ENCODE measurements at places on chromosomes 4 and X. TPM values are rescaled to one million over a fixed set of nuclear protein-coding genes. Genes with fewer than 3 reads are reported as not detected.

DNA sequence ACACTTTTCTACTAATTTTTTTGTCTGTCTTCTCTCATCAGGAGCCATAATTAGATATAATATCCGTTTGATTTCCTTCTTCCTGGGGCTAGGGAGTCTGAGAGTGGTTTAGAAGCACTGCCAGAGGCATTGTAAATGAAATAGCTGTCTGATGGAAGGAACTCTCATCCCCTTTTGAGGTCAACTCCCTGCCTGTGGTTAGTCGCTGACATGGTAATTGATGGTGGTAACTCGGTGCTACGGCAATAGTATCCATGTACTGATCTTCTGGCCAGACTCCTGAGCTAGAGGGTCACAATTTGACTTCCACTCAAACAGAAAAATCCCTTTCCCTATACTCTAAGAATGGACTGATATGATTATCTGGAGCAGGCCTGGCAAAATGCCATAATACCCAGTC lies 108.1 kb upstream of the TRPC5 start:
- DNase-seq: no peak

DNA sequence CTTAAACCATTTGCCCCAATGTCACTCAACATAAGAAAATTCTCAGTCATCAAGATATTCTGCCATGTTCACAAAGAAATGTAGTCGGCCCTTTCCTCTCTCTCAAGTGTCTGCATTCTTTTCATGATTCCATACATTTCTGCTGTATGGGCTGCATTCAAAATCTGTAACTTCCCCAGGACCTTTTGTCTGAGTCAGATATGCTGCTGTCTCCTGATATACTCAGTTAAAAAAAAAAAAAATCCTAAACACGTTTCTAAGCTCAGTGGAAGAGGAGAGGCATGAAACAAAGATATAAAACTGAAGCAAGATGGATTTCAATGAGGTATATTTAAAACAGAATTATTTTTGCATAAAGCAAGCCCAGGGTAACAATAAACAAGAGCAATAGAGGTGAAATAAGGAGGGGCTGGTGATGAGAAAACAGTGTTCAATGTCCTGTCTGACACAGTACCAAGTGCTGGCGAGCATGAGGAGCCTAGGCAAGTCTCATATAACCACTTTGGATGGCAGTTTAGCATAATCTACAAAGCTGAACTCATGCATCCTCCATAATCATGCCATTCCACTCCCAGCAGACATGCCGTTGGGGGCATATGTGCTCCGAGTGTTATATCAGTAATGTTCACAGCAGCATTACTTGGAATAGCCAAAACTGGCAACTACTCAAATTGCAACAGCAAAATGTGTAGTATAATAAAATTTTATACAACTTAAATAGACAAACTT lies 76.7 kb downstream of the MANBA start:
- DNase-seq: no peak

- no peak for DNase-seq
These were observed 694.2 kb upstream of the TENM3 start for GRCh38 chr4:181548873-181549575.

DNA sequence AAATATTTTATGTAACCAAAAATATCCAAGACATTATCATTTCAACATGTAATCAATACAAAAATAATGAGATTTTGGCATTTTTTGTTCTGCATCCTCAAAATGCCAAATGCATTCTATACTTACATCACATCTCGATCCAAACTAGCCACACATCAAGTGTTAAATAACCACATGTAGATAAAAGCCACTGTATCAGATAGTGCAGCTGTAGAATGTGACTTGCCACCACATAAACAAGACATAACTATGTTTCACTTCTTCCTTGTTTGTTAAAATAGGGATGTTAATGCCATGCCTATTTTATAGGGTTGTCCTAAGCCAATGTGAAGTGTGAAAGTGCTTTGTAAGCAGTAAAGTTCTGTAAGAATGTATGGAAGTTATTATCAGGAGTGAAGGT lies 20.9 kb downstream of the INTS6L start:
- no peak for DNase-seq

- no peak for DNase-seq
These were observed 502.3 kb upstream of the DIAPH2 start for GRCh38 chrX:96182366-96182765.

DNA sequence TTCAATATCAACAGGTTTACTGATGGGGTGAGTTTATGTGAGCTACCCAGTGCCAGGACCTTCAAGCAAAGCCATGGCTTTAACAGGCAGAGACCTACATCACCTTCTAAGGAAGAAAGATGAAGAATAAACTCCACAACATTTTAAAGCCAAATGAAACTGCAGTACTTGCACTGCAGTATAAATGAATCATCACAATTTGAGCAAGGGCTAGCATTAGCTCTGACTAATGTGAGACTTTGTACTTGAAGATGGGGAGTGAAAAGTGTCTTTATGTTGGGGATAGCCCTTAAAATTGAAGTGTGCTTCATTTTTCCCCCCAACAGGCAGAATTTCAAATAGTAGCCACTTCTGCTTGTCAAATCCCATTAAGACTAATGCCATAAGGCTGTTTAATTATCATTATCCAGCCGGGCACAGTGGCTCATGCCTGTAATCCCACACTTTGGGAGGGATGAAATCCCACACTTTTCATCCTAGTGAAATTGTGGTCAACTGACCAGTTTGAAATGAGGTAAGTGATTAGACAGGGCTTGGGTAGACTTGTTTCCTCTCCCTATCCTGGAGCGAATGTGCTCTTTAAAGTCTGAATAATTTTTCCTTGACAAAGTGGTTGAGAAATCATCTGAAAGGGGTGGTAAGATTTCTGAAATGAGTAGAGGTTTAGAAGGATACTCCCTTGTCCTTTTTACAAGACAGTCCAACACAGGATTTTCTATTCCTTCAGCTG lies 27.2 kb upstream of the GPR34 start:
- no peak for DNase-seq

DNA sequence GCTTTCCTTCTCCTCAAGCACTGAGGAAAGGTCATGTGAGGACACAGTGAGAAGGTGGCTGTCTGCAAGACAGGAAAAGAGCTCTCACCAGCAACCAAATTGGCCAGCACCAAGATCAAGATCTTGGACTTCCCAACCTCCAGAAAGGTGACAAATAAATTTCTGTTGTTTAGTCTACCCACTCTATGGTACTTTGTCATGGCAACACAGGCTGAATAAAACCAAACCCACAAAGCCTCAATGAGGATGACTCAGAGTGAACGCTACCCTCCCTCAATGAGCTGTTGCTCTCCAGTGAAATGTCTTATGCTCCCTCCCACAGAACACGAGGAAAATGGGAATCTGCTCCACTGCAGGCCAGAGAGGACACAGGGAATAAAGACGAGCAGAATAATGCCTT lies 244.1 kb downstream of the RAB28 start:
- no peak for DNase-seq

DNA sequence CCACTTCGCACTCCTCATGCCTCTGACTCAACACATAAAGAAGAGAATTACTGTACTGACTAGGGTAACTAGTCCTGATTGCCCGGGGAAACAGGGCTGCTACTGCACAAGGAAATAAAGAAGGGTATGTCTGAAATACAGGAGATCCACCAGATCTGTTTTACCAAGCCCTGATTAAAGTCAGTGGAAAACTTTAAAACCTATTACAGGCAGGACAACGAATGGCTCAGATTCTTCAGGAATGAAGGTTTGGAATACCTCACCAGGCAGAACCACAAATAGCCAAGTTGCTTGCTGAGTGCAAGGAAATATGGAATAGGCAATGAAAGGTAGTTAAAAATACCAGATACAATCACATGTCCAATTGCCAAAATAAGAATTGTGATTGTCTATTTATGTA lies 17.3 kb downstream of the LAMTOR3 start:
- DNase-seq: no peak

DNA sequence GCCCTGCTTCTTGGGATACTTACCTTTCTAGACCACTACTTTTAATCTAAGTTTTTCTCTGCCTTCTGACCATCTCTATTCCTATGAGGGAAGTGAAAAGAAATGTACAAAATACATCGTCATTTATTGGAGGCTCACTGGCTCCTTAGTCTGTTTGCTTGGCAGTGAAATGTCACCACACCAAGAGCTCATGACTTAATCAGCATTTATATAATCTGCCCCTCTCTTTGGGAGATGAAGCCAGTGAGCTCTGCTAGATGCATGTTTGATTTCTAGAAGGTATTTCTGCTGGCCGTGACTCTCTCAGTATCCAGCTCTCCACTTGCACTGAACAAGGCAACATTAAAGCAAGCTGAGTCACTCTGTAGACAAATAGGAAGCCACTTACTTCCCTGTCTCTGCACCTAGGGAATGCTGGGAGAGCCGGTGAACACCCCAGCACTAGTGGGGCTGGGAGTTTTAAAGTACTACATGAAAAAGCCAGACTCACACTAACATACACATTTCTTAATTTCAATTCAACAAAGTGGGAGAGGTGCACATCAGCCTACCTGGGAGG lies 79.1 kb downstream of the MID1IP1 start:
- no peak for DNase-seq

- no peak for DNase-seq
These were observed 47.5 kb upstream of the NKX1-1 start for GRCh38 chr4:1453731-1454130.

The RTL3 gene
- total RNA-seq: not detected

The GPR119 gene
- not detected for total RNA-seq

Data from activated B cell treated with CpG ODN at 0.5 μM for 24 hours (primary cell).